Heart left ventricle (tissue), 16 donors: ENCODE measurements at places on chromosomes 1 and 21. TPM values are rescaled to one million over a fixed set of nuclear protein-coding genes. Genes with fewer than 3 reads are reported as not detected.

DNA sequence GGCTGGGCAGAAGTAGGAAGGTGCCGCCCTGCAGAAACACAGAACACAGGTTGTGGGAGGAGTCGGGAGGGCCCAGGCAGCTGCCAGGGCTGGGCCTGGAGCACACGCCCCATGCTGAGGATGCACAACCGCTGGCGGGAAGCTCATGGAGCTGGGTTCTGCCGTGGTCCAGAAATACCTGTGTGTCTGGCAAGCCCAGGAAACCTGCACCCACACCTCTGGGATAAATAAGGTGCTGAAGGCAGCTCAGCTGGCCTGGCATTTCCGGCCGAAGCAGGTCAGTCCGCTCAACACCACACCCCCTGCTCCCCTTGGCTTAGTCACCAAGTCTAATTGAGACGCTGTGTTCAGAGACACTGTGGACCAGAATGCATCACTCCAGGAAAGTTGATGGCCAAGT is 32.1 kb downstream of the CTNNBIP1 start:
- H3K4me3 ChIP-seq = no peak overlapping the region
- no peaks in the 10 kb centered on the region for H3K27me3 ChIP-seq
- no peaks in the 10 kb centered on the region for H3K36me3 ChIP-seq
- peak; percentile 33 for DNase-seq
- H3K4me1 ChIP-seq = peaks cover 34% of the 10 kb centered on the region

GRCh38 chr1:169812131-169812530 is 17.4 kb upstream of the METTL18 start:
- no peak overlapping the region for H3K27ac ChIP-seq
- H3K36me3 ChIP-seq = no peaks in the 10 kb centered on the region
- H3K4me3 ChIP-seq = no peak overlapping the region
- no peak for DNase-seq
- no peaks in the 10 kb centered on the region for H3K4me1 ChIP-seq
- H3K27me3 ChIP-seq = no peaks in the 10 kb centered on the region

- peak overlapping the region; percentile 81 for H3K27ac ChIP-seq
- no peaks in the 10 kb centered on the region for H3K36me3 ChIP-seq
- peak overlapping the region; percentile 54 for H3K4me3 ChIP-seq
Measured at GRCh38 chr1:78619032-78619431, 1.2 kb upstream of the IFI44L start.

DNA sequence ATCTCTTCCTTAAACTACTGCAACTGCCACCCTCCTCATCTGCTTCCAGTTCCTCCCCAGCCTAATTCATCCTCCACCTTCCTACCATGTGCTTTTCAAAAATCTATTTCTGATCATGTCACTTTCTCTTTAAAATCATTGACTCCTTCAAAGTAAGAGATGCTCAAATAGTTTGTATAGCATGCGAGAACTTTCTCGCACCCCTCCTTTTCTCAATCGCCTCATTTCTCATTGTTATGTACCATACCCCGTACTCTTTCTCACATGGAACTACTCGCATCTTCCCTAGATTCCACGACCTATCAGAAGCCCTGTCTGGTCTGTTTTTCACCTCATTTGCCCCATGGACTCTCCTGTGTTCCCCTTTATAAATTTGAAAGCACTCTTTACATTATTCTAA is 238.2 kb downstream of the NRIP1 start:
- H3K4me1 ChIP-seq = no peaks in the 10 kb centered on the region
- DNase-seq = no peak
- H3K36me3 ChIP-seq = no peaks in the 10 kb centered on the region
- no peaks in the 10 kb centered on the region for H3K27me3 ChIP-seq
- no peak overlapping the region for H3K27ac ChIP-seq

DNA sequence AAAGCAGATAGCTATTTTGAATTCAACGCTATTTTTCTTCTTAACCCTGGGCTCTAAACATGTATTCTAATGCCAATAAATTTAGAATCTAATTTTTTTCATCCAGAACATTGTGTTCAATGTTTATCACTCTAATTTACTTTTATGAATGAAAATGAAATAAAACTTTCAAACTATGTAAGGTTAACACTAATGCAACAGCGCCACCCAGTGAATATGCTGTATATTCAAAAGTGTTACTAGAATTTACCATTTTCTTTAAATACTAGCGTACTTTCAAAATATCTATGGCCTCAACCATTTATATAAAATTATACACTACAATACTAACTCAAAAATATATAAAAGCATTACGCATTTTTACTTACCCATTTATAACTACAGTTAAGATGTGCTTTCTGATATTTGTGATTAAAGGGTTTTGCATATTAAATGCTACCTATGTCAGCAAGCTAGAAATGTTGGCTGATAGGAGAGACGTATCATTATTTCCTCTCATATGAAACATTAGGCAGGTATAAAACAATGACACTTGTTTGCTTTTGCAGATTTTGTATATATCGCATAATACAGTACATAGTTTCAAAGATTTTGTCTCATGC is 5.9 kb upstream of the NUF2 start:
- DNase-seq = peak; percentile 30
- H3K36me3 ChIP-seq = peaks cover 26% of the 10 kb centered on the region
- no peaks in the 10 kb centered on the region for H3K27me3 ChIP-seq
- H3K4me3 ChIP-seq = no peak overlapping the region
- H3K4me1 ChIP-seq = no peaks in the 10 kb centered on the region
- no peak overlapping the region for H3K27ac ChIP-seq

- H3K4me3 ChIP-seq = no peak overlapping the region
- H3K27me3 ChIP-seq = no peaks in the 10 kb centered on the region
- H3K36me3 ChIP-seq = peaks cover 56% of the 10 kb centered on the region
- no peak overlapping the region for H3K27ac ChIP-seq
- peaks cover 21% of the 10 kb centered on the region for H3K4me1 ChIP-seq
Measured at GRCh38 chr1:956636-957035, 2.4 kb downstream of the NOC2L start.

- DNase-seq = no peak
- no peaks in the 10 kb centered on the region for H3K4me1 ChIP-seq
- no peak overlapping the region for H3K27ac ChIP-seq
- no peak overlapping the region for H3K4me3 ChIP-seq
- no peaks in the 10 kb centered on the region for H3K27me3 ChIP-seq
Measured at GRCh38 chr1:204623894-204624361, 61.6 kb downstream of the LRRN2 start.

DNA sequence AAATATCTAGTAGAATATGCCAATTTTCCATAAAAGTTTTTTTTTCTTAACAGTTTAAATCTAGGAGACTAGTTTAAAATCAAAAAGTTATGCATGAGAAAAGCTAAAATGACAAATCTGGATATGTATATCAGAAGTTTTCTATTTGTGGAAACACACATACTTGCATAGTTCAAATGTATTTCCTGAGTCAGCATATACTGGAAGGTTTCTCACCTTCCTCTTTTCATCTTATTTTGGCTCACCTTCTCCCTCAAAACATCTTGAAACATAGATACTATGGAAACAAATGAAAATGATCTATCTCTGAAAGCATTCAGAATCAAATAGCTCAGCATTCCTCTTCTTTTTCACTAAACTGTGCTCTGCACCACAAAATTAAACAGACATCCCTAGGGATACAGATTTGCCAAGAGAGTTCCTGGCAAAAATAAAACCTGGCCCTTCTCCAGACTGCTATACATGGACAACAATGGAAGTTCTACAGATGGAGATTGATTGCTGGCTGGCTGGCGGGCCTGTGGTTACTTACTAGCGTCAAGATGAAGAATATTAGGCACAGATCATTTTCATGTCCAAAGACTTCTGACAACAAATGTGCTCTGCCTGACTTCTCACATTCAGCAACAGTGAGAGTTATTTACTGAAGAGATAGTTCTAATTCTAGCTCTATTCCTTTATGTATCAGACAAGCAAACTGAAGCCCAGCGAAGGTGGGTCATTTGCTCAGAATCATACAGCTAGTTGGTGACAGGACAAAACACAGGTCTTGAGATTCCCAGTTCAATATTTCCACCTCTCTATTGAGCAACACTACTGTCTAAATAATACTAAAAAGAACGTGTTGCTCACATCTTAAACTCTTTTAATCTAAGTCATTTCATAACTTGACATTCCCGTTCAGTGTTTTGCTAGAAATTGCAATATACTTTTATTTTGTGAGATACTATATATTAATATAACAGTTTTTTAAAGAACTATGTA is 26.6 kb downstream of the DIPK1A start:
- H3K4me1 ChIP-seq = peaks cover 20% of the 10 kb centered on the region
- no peak overlapping the region for H3K4me3 ChIP-seq
- H3K27me3 ChIP-seq = no peaks in the 10 kb centered on the region
- DNase-seq = peak; percentile 38
- peak overlapping the region; percentile 49 for H3K27ac ChIP-seq
- H3K36me3 ChIP-seq = no peaks in the 10 kb centered on the region

GRCh38 chr1:226350519-226350865 is 41.5 kb upstream of the LIN9 start:
- no peak for DNase-seq
- H3K36me3 ChIP-seq = no peaks in the 10 kb centered on the region
- no peaks in the 10 kb centered on the region for H3K27me3 ChIP-seq
- no peak overlapping the region for H3K4me3 ChIP-seq
- H3K4me1 ChIP-seq = peaks cover 19% of the 10 kb centered on the region
- no peak overlapping the region for H3K27ac ChIP-seq

DNA sequence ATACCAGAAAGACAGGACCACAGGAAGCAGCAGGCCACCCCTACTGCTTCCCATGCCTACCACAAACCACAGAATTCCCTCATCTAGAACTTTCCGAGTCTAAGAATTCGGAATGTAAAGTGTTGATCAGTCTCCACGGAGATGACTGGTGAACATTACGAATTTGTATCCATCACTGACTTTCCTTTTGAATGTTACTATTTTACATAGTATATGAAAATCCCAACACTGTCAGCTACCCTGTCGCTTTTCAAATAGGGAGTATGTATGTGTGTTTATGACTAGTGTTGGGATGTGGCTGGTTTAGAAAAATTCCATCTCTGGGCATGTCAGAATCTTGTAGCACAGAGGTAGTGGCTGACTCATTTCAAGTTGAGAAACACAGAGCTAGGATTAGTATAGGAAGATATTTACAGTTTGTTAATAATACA is 118.2 kb downstream of the COQ8A start:
- DNase-seq = no peak
- no peaks in the 10 kb centered on the region for H3K27me3 ChIP-seq
- no peaks in the 10 kb centered on the region for H3K4me1 ChIP-seq
- no peaks in the 10 kb centered on the region for H3K36me3 ChIP-seq
- no peak overlapping the region for H3K4me3 ChIP-seq
- no peak overlapping the region for H3K27ac ChIP-seq

DNA sequence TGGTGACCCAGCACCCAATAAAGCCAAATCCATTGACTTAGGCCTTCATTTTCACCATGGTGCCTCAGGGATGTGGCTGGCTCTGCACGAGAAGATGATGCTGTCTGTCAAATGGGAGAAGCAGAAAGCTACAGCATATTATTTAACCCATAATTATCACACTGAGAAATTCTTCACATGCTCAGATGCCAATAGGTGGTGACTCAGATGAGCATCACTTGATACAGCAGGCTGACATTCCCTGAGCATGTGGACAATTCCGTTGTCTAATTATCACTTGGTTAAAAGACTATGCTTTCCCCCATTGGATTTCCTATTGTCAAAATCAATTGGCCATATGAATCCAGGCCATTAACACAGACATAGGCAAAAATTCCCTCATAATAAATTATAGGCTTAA is 44.0 kb upstream of the HSD3B1 start:
- DNase-seq = no peak
- H3K4me3 ChIP-seq = no peak overlapping the region
- H3K27me3 ChIP-seq = no peaks in the 10 kb centered on the region

GRCh38 chr1:176199707-176200106 is 7.4 kb downstream of the COP1 start:
- no peak overlapping the region for H3K27ac ChIP-seq
- no peak for DNase-seq
- H3K27me3 ChIP-seq = no peaks in the 10 kb centered on the region

DNA sequence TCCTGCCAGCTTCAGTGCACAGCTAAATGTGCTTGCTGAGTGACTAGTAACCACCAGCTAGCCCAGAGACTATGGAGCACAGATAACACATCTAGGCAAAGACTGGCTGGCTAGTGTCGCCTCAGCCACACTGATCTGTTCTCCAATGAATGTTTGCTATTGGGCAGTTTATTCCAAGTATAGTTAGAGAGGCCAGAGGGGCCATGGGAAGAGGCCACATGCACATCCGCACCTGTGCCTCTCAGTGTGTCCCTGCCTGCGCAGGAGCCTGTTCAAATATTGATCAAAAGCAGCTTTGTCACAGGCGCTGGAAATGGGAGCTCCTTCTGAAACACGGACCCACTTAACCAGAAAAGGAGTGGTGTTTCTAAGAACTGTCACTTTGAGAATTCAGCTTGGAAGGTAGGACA is 51.3 kb upstream of the ATP1A1 start:
- no peaks in the 10 kb centered on the region for H3K4me1 ChIP-seq
- no peak overlapping the region for H3K4me3 ChIP-seq
- H3K27me3 ChIP-seq = no peaks in the 10 kb centered on the region

GRCh38 chr1:224163311-224163710 is 19.7 kb upstream of the DEGS1 start:
- no peaks in the 10 kb centered on the region for H3K27me3 ChIP-seq
- H3K27ac ChIP-seq = no peak overlapping the region
- H3K4me3 ChIP-seq = no peak overlapping the region
- peaks cover 2% of the 10 kb centered on the region for H3K4me1 ChIP-seq
- no peak for DNase-seq

- no peak overlapping the region for H3K4me3 ChIP-seq
- H3K27ac ChIP-seq = no peak overlapping the region
- H3K27me3 ChIP-seq = peaks cover 68% of the 10 kb centered on the region
- no peaks in the 10 kb centered on the region for H3K36me3 ChIP-seq
- no peak for DNase-seq
- peaks cover 4% of the 10 kb centered on the region for H3K4me1 ChIP-seq
Measured at GRCh38 chr1:46529031-46529630, 22.3 kb downstream of the KNCN start.

DNA sequence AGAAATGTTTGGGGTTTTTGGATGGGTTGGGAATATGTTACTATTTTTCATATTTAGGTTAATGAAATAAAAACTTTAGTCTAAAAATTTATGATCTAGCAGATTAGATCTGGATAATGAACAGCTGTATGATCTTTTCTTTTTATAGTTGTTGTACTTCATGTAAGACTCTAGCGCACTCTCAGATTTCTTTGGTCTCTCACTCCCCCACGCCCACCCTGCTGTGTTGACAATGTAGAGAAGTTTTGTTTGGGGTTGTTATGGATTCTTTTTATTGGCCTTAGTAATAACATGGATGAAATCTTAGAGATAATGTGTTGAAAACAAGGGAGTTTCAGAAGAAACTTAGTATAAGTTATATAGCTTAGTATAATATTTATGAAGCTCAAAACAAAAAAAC is 5.5 kb downstream of the KLF18 start:
- DNase-seq = no peak
- no peaks in the 10 kb centered on the region for H3K36me3 ChIP-seq
- H3K27me3 ChIP-seq = no peaks in the 10 kb centered on the region
- no peak overlapping the region for H3K4me3 ChIP-seq
- no peaks in the 10 kb centered on the region for H3K4me1 ChIP-seq
- H3K27ac ChIP-seq = no peak overlapping the region

Gene HRNR
- total RNA-seq = not detected

Gene C1orf94
- total RNA-seq = not detected

Gene PEAR1
- total RNA-seq = 4.1 TPM

Gene VASH2
- 2.6 TPM for total RNA-seq

Gene NR1I3
- total RNA-seq = not detected

Gene TCHH
- not detected for total RNA-seq

Gene BROX
- total RNA-seq = 29.6 TPM

Gene A3GALT2
- not detected for total RNA-seq

Gene ACKR1
- total RNA-seq = 19.3 TPM

Gene FCRL4
- not detected for total RNA-seq
